Hindlimb muscle (tissue), 1 donor: ENCODE measurements at places on chromosomes 7 and 10.

- peak; percentile 37 for DNase-seq
Observed at GRCh38 chr10:98338896-98339295, 70.9 kb upstream of the LOXL4 start.

- DNase-seq, result no peak
Observed at GRCh38 chr10:1560535-1561192, 176.7 kb downstream of the ADARB2 start.

DNA sequence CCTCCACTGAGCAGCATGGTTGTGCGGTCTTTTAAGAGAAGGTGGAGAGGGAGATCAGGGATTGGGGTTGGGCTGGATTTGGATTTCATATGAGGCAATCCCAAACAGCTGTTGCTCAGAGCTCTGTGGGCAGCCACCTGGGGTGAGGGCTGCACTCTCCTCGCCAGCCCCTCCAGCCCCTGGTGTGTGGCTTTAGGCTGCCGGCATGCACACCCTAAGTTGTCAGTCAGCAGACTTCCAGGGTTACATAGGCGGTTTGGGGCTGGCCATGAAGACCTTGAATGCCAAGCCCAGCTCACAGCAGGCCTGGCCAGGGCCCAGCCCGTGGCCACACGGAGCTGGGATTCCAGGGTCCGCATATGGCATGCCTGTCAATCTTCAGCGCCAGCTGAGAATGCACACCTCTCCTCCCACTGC is 54.8 kb downstream of the ZMIZ1 start:
- DNase-seq, result no peak

GRCh38 chr10:128929767-128930166 is 537.3 kb upstream of the MGMT start:
- peak; percentile 72 for DNase-seq

- peak; percentile 55 for DNase-seq
Observed at GRCh38 chr7:70143075-70144044, 545.1 kb downstream of the AUTS2 start.

GRCh38 chr7:146136357-146136875 is 19.8 kb downstream of the CNTNAP2 start:
- no peak for DNase-seq

- no peak for DNase-seq
Observed at GRCh38 chr10:50395851-50396250, 144.5 kb upstream of the ASAH2 start.

GRCh38 chr7:29090836-29091601 is 55.3 kb downstream of the CPVL start:
- no peak for DNase-seq

DNA sequence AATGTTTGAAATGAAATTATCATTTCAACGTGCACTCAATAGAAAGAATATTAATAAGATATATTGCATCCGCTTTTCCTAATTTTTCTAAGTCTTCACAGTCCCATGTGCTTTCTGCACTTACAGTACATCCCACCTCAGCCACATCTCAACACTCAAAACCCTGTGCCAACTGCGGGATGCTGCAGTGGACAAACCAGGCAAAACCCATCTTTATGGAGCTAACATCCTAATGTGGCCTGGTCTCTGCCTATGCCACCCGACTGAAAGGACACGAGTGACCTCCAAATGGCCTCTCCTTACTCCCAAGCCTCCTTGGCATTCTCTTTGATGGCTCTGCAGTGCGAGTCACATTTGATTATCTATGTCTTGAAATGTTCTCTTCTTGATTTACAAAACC is 57.4 kb upstream of the ADRB1 start:
- DNase-seq, result no peak

GRCh38 chr7:11473807-11474424 is 358.1 kb downstream of the THSD7A start:
- no peak for DNase-seq

- DNase-seq, result no peak
Observed at GRCh38 chr10:103980288-103980906, 13.5 kb downstream of the SLK start.

GRCh38 chr10:19549503-19549902 is 266.7 kb upstream of the PLXDC2 start:
- DNase-seq, result no peak

DNA sequence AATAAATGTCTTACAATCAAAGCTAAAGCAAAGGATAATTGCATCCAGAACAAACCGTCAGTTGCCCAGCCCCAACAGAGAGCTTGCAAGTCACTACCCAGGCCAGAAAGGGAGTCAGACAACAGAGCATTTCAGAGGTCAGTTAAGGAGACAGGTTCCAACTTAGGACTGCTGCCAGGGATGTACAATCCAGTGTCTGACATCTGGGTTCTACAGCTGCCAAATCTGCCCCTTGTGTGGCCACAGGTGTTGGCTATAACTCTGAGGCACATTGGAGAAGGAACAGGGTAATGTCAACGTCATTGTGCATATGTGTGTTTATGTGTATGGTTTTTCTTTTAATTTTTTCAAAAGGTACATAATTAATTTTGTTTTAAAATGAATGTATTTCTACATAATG is 85.2 kb upstream of the GLCCI1 start:
- no peak for DNase-seq

DNA sequence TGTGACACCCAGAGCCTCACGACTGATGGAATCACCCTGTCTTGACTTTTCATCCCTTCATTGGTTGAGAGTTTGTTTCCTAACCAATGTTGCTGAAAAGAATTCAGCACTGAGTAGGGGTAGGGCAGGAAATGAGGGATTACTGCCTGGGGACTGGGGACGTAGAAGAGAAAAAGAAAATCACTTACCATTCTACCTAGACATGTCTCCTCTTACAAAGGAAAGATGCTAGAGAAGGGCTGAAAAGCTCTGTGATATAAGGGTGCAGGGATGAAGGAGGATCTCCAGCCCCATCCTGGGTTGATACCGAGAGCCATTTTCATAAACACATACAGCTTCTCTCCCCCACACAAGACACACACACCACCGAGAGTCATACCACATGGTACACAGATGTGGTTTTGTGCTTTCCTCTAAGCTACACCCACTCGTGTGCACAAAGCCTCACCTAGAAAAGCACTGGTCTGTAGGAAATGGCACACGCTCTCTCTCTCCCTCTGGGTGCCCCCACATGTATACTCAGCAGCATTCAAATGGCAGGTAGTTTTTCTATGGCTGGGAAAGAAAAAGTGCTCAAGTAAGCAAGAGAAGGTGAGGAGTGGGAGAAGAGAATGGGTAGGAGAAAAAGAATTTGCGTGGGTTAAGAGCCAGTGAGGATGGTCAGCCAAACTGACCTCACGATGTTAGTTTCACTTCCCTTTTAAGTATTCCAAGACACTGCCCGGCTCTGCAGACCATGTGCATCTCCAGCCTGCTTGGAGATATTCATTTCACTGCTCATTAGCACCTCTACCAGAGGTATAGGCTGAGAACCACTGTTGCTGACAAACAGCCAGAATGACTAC is 85.8 kb downstream of the CALD1 start:
- no peak for DNase-seq

DNA sequence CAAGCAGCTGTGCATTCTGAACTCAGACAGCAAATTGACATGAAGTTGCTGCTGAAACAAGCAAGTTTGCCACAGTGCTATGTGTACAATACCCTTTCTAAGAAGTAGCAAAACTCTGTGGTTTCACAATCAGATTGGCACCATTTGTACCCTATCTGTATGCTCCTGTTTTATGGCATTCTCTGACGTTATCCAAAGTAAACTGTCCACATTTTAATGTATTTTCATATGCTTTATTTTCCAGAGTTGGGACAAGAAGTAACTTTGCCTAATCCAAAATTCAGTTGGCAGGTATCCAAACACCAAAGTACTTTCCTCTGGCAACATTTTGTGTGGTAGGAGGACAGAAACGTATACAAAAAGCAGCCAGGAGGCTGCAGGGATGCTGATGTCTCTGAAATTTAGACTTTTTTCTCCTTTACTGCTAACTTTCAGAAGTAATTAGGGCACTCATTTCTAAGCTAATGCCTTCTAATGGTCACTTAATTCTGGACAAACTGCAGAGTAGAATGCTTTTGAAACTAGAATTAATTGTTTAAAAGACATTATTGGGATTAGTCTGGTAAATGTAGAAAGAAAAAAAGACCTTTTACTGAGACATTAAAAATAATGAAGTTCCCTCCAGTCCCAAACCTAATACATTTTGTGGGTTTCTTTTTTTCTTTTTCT is 414.7 kb upstream of the NRP1 start:
- no peak for DNase-seq

DNA sequence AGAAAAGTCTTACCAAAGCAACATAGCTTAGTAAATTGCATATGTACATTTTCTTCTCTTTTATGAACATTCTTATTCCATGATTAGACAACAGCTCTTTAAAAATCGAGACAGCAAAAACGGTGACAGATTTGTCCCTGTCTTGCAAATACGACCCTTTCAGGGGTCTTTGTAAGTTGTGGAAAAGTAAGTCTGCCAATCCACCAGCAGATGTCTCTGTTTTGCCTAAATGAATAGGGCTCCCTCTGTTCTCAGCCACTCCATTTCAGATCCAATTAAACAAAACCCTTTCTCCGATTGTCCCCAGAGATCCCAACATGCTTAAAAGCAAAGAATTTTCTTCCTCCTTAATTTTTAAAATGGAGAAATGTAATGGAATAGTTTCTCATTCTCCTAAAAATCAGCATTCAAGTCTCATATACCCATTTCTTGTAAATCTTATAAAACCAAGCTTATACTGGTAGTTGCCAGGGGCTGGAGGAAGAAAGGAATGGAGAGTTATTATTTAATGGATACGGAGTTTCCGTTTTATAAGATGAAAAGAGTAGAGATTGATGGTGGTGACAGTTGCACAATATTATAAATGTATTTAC is 61.0 kb upstream of the NFE2L3 start:
- peak; percentile 34 for DNase-seq
